Activated T-helper 1 cell treated with Interleukin-2 at 50 U/mL for 16 hours (primary cell): ENCODE measurements at places on chromosomes 5 and 9.

DNA sequence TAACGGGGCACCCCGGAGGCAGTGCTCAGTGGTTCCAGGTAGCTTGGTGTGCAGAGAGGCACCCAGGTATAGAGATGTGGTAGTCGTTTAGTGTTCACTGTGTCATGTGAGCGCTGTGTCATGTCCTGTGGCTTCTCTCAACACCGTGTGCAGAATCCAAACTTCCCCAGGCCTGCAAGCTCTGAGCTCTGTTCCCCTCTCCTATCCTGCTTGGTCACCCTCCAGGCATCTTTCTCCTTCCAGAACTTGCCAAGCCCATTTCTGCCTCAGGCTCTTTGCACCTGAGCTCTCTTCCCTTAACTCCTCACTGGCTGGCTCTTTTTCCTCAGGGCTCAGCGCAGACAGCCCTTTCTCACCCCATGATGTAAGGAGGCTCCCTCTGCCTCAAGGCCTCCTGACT lies 64.8 kb downstream of the CARTPT start:
- no peak for DNase-seq

- no peak for DNase-seq
These were observed 126.2 kb upstream of the DMRT1 start for GRCh38 chr9:715300-715699.

- DNase-seq: no peak
These were observed 393.7 kb downstream of the CDK5RAP2 start for GRCh38 chr9:120186276-120186675.

DNA sequence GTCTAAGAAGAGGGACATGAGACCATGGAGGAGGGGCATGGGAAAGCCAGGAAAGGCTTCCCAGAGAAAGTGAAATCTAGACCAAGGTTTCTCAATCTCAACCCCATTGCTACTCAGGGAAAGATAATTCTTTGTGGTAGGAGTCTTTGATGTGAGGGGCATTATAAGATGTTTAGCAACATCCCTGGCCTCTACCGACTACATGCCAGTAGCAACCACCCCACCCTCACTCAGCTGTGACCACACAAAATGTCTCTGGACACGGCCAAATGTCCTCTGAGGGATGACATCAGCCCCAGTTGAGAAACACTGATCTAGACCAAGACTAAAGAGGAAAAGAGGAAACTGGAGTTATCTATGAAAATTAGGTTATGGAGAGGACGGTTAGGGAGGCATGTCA lies 298.5 kb upstream of the KIF2A start:
- no peak for DNase-seq

DNA sequence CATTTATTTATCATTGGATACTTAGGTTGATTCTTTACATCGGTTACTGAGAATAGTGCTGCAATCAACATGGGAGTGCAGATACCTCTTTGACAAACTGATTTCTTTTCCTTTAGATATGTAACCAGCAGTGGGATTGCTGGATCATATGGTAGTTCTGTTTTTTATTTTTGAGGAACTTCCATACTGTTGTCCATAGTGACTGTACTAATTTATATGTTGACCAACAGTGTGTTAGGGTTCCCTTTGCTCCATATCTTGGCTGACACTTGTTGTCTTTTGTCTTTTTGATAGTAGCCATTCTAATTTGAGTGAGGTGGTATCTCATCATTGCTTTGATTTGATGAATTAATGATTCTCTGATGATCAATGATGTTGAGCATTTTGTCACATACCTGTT lies 137.3 kb upstream of the PITX1 start:
- DNase-seq: no peak

DNA sequence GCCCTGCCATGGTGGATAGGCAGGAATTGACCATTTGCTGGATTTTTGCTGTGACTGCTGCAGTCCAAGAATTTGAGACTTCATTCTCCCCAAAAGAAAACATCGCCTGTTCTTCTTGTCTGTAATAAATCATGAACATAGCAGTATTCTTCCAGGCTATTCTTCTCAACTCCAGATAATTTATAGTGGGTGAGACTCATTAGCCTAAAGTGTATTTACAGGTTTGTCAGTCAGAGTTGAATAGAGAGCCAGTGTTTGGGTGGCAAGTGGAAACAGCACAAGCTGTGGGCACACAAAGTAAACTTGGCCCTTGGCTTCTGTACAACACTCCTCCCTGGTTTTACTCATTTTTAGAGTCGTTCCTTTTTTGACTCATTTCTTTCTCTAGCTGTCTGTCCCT lies 128.2 kb upstream of the VCAN start:
- no peak for DNase-seq

- no peak for DNase-seq
These were observed 264.3 kb upstream of the PANK3 start for GRCh38 chr5:168843277-168844015.
